Heart left ventricle (tissue), 16 donors: ENCODE measurements at places on chromosomes 3 and 15. TPM values are rescaled to one million over a fixed set of nuclear protein-coding genes. Genes with fewer than 3 reads are reported as not detected.

DNA sequence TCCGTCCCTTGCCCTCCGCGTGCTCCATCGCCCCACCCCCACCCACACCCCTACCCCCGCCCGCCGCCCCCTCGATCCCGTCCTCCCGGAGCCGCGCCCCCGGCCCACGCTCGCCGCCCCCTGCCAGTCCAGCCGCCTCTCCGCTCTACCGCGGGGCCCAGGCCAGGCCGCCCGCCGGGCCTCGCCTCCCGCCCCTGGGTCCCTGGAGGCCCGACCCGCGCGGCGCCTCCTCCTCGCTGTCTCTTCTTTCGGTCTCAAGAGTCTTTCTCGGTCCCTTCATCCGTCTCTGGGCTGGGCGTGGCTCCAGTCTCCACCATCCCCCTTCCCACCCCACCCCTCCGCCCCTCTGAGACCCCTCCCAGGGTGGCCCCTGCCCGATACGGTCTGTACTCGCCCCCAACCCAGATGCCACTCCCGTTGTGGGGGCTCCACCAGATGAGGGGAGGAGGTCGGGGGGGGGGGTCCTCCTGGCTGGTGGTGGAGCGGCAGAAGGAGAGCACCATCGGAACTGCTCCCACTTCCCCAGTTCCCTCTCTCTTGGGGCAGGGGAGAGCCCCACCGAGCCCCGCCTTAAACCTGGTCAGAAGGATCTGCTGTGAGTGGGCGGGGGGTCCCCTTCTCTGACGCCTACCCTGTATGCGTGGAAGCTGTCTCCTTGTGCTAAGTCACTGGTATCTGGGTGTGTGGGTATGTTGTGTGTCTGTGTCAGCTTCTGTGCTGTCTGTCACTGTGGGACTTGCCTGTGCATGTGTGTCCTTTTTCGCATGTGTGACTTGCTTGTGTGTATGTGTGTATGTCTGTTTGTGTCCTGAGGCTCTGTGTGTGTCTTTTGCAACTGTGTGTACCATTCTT, 1.0 kb downstream of the PRKCD start:
- H3K27ac ChIP-seq, result peak overlapping the region; percentile 77
- no peaks in the 10 kb centered on the region for H3K36me3 ChIP-seq
- H3K27me3 ChIP-seq, result no peaks in the 10 kb centered on the region
- H3K4me3 ChIP-seq, result peak overlapping the region; percentile 85
- DNase-seq, result peak; percentile 50

DNA sequence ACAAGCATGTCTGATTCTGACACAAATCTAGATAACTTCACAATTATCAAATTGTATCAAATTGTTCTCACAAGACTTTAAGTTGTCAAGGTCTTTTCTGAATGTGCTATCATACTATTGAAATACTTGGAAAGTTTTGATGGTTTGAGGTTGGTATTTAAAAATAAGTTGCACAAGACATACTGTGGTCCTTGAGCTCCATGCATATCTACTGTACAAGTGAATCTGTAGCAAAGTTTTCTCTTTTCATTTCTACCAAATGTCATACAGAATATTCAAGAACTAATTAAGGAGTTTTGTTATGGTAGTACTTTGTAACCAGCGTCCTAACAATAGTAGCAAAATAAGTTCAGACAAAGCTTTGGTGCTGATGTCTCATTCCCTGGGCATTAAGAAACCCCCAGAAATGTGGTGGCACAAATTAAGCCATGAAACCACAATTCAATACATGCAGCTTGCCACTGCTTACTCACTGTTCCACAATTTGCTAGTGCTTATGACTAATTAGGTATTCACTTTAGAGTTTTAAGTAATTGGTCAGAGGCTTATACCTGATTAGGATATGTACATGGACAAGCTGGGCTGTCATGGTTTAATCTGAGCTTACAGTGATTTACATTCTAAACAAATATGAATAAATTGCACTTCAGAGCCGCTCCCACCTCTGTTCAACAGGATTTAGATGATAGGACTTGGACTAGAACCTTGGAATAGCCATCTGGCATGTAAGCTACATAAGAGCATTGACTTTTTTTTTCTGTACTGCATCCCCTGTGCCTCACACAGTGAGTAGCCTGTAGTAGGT, 8.8 kb downstream of the TBC1D23 start:
- H3K4me3 ChIP-seq, result no peak overlapping the region
- DNase-seq, result no peak
- no peak overlapping the region for H3K27ac ChIP-seq
- no peaks in the 10 kb centered on the region for H3K27me3 ChIP-seq

- H3K27me3 ChIP-seq, result no peaks in the 10 kb centered on the region
- H3K36me3 ChIP-seq, result no peaks in the 10 kb centered on the region
- H3K4me3 ChIP-seq, result no peak overlapping the region
- H3K27ac ChIP-seq, result no peak overlapping the region
These were observed 22.2 kb upstream of the CLDN18 start for GRCh38 chr3:137987723-137988122.

DNA sequence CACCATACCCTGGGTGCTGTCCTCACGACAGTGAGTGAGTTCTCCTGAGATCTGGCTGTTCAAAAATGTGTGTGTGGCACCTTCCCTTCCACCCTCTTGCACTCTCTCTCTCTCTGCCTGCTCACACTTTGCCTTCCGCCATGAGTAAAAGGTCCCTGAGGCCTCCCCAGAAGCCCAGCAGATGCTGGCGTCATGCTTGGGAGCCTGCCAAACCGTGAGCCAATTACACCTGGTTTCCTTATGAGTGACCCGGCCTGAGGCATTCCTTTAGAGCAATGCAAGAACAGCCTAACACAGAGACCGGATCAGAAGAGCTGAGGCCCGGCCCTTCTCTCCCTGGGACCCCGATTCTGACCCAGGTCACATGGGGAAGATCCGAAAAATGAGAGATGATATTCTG, 15.4 kb downstream of the TMEM44 start:
- DNase-seq, result no peak
- peaks cover 16% of the 10 kb centered on the region for H3K36me3 ChIP-seq
- no peak overlapping the region for H3K27ac ChIP-seq
- H3K27me3 ChIP-seq, result no peaks in the 10 kb centered on the region
- no peak overlapping the region for H3K4me3 ChIP-seq

DNA sequence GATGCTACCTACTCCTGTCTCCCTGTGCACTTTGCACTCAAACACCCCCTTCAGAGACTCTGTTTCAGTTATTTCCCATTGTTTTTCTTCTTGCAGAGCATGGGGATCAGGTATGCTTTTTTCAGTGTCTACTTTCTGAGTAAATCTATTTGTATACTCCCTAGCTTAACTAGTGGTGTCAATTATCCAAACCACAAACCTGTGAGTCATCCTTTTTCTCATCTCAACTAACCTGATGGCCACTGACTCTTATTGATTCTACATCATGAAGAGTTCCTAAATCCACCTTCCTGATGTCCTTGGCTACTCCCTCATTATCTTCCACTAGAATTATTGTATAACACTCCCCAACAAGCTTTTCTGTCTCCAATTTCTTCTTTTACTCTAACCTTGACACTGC, 68.0 kb downstream of the DIPK2A start:
- no peak for DNase-seq
- no peak overlapping the region for H3K27ac ChIP-seq
- no peak overlapping the region for H3K4me3 ChIP-seq
- no peaks in the 10 kb centered on the region for H3K4me1 ChIP-seq
- no peaks in the 10 kb centered on the region for H3K27me3 ChIP-seq
- H3K36me3 ChIP-seq, result no peaks in the 10 kb centered on the region

- DNase-seq, result no peak
- H3K27me3 ChIP-seq, result no peaks in the 10 kb centered on the region
- no peak overlapping the region for H3K4me3 ChIP-seq
- H3K4me1 ChIP-seq, result peaks cover 35% of the 10 kb centered on the region
These were observed 51.6 kb upstream of the NR2E3 start for GRCh38 chr15:71758711-71759110.

DNA sequence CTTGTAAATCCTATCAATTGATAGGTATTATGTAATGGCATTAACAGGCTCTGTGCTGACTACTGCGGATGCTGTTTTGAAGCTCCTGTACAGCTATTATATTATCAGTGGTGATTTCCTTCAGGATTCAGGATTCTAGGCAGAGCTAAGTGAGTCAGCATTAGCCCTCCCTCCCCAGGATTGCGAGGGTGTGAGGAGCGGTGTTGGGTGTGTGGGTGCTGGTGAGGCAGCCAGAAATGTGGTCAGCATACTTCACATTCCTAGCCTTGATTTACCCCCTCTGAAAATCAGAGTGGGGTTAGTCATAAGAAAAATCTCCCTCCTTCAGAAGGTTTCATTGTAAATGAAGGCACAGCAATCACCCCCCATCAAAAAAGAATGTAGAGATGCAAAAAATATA, 72.5 kb downstream of the SNTN start:
- no peaks in the 10 kb centered on the region for H3K27me3 ChIP-seq
- H3K4me1 ChIP-seq, result no peaks in the 10 kb centered on the region
- H3K27ac ChIP-seq, result no peak overlapping the region
- no peaks in the 10 kb centered on the region for H3K36me3 ChIP-seq
- no peak for DNase-seq

GRCh38 chr3:113623324-113623723, 73.1 kb downstream of the USF3 start:
- no peaks in the 10 kb centered on the region for H3K36me3 ChIP-seq
- H3K4me1 ChIP-seq, result peaks cover 10% of the 10 kb centered on the region
- no peak for DNase-seq
- H3K27ac ChIP-seq, result no peak overlapping the region

GRCh38 chr15:62706317-62706716, 336.2 kb upstream of the TPM1 start:
- no peak overlapping the region for H3K27ac ChIP-seq
- H3K36me3 ChIP-seq, result peaks cover 11% of the 10 kb centered on the region
- H3K27me3 ChIP-seq, result no peaks in the 10 kb centered on the region
- no peak overlapping the region for H3K4me3 ChIP-seq

DNA sequence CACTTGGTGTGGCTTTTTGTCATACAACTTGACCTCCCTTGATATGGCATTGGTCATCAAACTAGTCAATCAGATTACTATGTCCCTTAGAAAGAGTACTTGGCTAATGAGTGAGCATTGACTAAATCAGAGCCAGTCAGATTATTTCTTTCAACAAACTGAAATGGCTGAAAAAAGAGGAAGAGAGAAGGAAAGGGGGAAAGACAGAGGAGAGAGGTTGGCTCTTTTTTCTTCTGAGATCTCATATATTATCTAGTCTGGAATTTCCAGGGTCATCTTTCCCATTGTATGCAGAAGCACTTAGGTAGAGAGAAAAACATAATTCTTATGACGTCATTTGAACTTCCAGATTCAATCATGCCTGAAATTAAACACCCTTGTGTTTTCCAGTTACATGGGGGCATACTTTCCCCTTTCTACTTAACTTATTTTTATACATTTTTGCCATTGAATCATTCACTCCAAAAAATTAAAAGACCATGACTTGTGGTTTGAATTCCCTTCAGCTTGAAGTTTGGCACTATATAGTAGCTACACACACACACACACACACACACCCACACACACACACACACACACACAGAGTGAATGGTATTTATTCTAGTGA, 387.8 kb downstream of the LSAMP start:
- no peaks in the 10 kb centered on the region for H3K36me3 ChIP-seq
- no peak overlapping the region for H3K4me3 ChIP-seq
- H3K27me3 ChIP-seq, result no peaks in the 10 kb centered on the region
- no peak overlapping the region for H3K27ac ChIP-seq
- H3K4me1 ChIP-seq, result no peaks in the 10 kb centered on the region

- DNase-seq, result no peak
- no peaks in the 10 kb centered on the region for H3K27me3 ChIP-seq
- H3K4me1 ChIP-seq, result no peaks in the 10 kb centered on the region
- H3K36me3 ChIP-seq, result no peaks in the 10 kb centered on the region
- H3K27ac ChIP-seq, result no peak overlapping the region
- no peak overlapping the region for H3K4me3 ChIP-seq
These were observed 106.7 kb downstream of the DPH6 start for GRCh38 chr15:35439291-35439690.

DNA sequence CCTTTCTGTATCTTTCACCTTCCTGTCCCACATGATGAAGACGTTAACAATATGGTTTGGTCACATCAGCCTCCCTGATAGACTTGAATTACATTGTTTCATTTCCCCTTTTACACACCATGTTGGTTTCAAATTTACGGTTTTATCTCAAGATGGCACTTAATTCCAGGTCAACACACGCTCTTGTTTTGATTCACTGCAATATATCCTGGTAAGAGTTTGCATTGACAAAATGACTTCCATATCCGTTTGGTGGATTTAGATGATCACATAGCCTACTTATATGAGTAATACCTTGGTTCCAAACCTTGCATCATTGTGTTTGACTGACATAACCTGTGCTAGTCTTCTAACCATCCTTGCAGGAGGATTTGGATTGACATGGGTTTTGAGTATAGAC, 499.4 kb downstream of the ROBO1 start:
- no peaks in the 10 kb centered on the region for H3K27me3 ChIP-seq
- DNase-seq, result no peak
- H3K27ac ChIP-seq, result no peak overlapping the region
- H3K4me3 ChIP-seq, result no peak overlapping the region
- H3K4me1 ChIP-seq, result no peaks in the 10 kb centered on the region

- no peak overlapping the region for H3K27ac ChIP-seq
- H3K4me1 ChIP-seq, result no peaks in the 10 kb centered on the region
- peak; percentile 72 for DNase-seq
- no peaks in the 10 kb centered on the region for H3K27me3 ChIP-seq
- H3K4me3 ChIP-seq, result peak overlapping the region; percentile 27
- H3K36me3 ChIP-seq, result no peaks in the 10 kb centered on the region
These were observed 26.4 kb upstream of the PDE8A start for GRCh38 chr15:84955089-84955848.

The INSYN1 gene
- polyA plus RNA-seq, result 120 TPM

The SLC9A9 gene
- 1.1 TPM for polyA plus RNA-seq

The PCYT1A gene
- 29.4 TPM for polyA plus RNA-seq

The CILP gene
- polyA plus RNA-seq, result 0.76 TPM

The TFDP2 gene
- 18.3 TPM for polyA plus RNA-seq

The NANOGP8 gene
- 0.34 TPM for polyA plus RNA-seq

The EPHA6 gene
- polyA plus RNA-seq, result not detected

The CYP1A2 gene
- polyA plus RNA-seq, result not detected
